Endodermal cell (in vitro differentiated cells): ENCODE measurements at places on chromosomes 1 and 21.
A peak's percentile ranks its signal among the peaks of the same experiment; 100 is the strongest.

DNA sequence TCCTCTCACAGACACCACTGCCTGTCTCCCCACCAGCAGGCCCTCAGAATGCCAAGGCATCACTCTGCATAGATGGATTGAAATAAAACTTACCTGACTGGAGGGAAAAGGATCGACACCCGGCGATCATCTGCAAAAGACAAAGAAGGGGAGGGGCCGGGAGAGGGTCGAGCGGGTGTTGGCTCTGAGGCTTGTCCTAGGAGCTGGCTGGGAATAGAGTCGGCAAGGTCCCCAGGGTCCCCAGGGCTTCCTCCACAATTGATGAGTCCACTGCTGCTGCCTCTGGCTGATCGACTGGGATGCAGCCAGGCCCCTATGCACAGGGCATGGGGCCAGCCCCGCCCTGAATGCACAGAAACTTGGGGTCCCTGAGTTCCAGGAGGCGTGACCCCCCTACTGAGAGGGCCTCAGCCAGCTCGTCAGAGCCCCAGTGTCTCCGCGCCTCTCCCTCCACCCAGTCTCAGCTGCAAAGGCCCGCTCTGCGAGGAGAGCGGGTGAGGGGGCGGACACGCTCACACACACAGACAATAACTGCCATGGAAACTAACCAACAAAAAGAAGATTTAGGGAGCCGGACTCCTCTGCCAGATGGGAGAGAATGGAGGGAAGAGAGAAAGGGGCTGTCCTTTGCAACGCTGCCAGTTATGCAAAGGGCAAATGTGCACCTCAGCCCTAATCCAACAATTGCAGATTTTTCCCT is at the start of gene KLHDC8A:
Gene KLHDC8A (minus strand): TSS at position 483 of the 700 bp plus-strand sequence. CDS start 13,318 bp downstream, outside the sequence.
- no peaks in the 10 kb centered on the region for H3K27me3 ChIP-seq
- peak within 1 kb of the TSS; percentile 79 for H3K27ac ChIP-seq
- no peaks in the 10 kb centered on the region for H3K36me3 ChIP-seq
- H3K4me3 ChIP-seq: no peak within 1 kb of the TSS
- H3K4me1 ChIP-seq: peaks cover 6% of the 10 kb centered on the region

GRCh38 chr21:32131960-32132359 is 146.9 kb downstream of the MIS18A start:
- H3K36me3 ChIP-seq: no peaks in the 10 kb centered on the region
- DNase-seq: no peak

GRCh38 chr21:14900058-14900457 is 164.7 kb downstream of the NRIP1 start:
- no peak overlapping the region for H3K27ac ChIP-seq
- no peak for DNase-seq
- no peaks in the 10 kb centered on the region for H3K27me3 ChIP-seq
- H3K36me3 ChIP-seq: no peaks in the 10 kb centered on the region

GRCh38 chr1:202967684-202968281 is 726 bp upstream of the CYB5R1 start:
- H3K4me3 ChIP-seq: peak overlapping the region; percentile 81
- peaks cover 19% of the 10 kb centered on the region for H3K36me3 ChIP-seq
- DNase-seq: no peak
- H3K27ac ChIP-seq: no peak overlapping the region

- H3K27me3 ChIP-seq: no peaks in the 10 kb centered on the region
- H3K4me3 ChIP-seq: no peak overlapping the region
- no peaks in the 10 kb centered on the region for H3K36me3 ChIP-seq
- no peak overlapping the region for H3K27ac ChIP-seq
- peak; percentile 28 for DNase-seq
Observed at GRCh38 chr1:5914676-5915365, 77.4 kb downstream of the NPHP4 start.

DNA sequence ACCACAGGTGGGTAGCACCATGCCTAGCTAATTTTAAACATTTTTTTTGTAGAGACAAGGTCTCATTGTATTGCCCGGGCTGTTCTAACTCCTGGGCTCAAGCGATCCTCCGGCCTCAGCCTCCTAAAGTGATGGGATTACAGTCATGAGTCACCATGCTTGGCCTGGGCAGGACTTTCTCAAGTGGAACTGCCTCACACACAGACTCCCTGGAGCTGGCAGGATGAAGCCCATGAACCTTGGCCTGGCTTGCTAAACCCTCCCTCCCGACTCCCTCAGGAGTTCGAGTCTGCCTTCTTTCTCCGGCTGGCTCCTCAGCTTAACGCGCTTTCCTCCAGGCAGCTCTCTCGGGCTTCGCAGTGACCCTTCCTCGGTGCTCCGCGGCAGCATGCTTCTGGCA is 7.7 kb upstream of the ECE1 start:
- H3K27ac ChIP-seq: no peak overlapping the region
- H3K27me3 ChIP-seq: no peaks in the 10 kb centered on the region
- no peak overlapping the region for H3K4me3 ChIP-seq
- H3K36me3 ChIP-seq: no peaks in the 10 kb centered on the region
- no peak for DNase-seq

DNA sequence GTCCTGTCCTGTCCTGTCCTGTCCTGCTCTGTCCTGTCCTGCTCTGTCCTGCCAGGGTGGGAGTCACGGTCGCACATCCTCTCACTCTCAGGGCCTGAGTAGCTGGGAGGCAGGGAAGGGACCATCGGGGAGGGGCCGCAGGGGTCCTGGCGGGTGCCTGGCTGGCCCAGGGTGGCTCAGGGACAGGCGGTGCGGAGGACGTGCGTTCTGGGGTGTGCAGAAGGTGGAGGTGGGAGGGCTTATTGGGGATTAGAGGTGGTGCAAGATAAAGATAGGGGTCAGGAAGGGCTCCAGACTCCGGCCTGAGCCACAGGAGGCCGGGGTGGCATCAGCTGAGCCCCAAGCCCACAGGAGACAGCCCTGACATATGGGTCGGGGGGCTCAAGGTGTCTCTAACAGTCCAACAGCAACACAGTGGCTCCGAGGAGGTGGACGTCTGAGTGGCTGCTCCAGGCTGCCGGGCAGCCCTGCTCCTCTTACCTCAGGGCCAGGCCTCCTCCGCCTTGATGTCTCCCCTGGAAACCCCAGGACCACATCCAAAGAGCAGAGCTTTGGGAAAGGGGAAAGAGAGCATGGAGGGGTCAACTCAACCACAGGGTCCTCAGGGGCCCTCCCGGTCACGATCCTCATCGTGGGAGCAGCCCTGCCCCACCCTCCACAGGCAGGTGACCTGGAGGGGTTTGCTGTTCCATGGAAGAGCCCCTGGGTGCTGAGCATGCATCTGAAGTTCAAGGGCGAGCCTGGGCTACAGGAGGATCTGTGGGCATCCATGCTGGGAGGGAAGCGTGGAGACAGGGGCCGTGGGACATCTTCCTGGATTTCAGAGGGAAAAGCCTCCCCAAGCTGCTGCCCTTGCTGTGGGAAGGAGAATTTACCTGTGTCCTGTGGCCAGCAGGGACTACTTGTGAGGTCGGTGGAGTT is 39.6 kb upstream of the ADARB1 start:
- no peak for DNase-seq
- H3K4me1 ChIP-seq: peaks cover 11% of the 10 kb centered on the region
- no peak overlapping the region for H3K27ac ChIP-seq
- peaks cover 21% of the 10 kb centered on the region for H3K27me3 ChIP-seq

DNA sequence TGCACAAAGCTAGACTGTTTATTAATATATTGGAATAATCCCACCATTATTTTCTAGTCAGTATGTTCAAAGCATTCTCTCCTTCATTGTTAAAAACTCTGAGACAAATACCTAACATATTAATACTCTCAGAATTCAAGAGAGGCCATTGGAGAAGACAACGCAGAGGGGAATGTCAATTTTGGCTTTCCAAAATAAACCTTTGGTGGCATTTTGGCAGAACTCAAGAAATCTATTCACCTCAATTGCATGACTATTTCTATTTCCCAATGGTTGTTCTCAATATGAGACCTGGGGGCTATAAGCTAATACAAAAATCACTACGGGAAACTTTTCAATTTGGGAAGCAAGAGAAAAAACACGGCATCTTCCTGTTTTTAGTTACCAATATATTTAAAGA is 58.5 kb downstream of the RUSC1 start:
- no peak for DNase-seq
- no peaks in the 10 kb centered on the region for H3K27me3 ChIP-seq

GRCh38 chr1:26084844-26085243 is 17.4 kb upstream of the TRIM63 start:
- H3K4me3 ChIP-seq: no peak overlapping the region
- H3K27ac ChIP-seq: no peak overlapping the region
- no peaks in the 10 kb centered on the region for H3K4me1 ChIP-seq
- H3K27me3 ChIP-seq: no peaks in the 10 kb centered on the region

DNA sequence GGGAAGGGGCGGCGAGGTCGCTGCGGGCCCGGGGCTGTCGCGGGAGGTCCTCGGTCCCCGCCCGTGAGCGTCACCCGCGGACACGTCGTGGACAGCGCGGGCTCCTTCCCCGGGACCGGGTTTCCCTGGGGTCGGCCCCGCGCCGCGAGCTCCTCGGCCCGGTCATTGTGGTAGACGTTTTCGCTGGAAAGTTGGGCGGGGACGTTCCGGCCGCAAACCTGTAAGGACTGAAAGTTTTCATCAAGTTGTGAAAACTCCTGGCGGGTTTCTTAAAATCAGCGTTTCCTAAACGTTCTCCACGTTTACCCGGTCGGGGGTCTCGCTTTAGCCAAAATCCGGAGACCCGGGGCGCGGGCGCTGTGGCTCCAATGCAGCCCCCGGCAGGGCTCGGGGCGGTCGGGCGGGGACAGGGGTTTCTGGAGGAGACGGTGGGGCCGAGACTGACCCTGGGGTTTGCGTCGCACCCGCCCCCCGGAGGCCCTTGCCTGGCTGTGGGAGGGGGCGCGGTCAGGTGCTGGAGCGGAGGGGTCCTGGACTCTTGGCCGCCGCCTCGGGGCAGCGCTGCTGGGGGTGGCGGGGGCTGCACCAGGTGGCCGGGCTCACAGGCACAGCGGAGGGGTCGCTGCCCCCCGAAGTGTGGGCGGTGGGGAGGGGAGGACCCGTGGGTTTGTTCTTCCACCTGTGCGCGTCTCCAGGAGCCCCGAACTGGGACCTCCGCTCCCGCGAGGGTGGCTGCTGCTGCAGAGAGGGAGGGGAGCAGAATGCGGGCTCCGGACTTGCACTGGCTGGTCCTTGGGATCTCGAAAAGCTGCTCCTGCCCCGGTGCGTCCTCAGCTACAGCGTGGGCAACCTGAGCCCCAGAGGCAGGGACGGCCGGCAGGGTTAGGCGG is 827 bp downstream of the PRKCZ start:
- H3K27ac ChIP-seq: no peak overlapping the region
- peaks cover 10% of the 10 kb centered on the region for H3K27me3 ChIP-seq
- peaks cover 5% of the 10 kb centered on the region for H3K4me1 ChIP-seq
- H3K36me3 ChIP-seq: peaks cover 5% of the 10 kb centered on the region

DNA sequence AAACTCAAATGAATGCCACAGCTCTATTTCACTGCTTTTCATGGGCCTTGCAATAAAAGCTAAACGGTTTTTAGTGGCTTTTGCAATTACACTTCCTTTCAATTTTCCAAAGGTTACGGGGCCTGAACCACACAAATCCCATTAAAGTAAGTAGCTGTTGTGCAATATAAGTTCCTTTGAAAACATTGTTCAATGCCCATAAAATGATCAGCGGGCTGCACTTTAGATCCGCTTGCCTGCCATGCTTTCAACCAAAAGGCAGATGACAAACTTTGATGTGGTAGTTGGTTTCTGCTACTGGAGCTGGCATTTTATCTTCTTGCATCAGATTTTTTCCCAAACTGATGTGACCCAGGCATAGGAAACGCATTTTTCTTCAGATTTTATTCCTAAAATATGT is 50.2 kb downstream of the PRRX1 start:
- no peaks in the 10 kb centered on the region for H3K36me3 ChIP-seq
- no peak overlapping the region for H3K4me3 ChIP-seq
- H3K27ac ChIP-seq: no peak overlapping the region
- H3K27me3 ChIP-seq: no peaks in the 10 kb centered on the region
- DNase-seq: no peak
